Stimulated activated naive CD8-positive, alpha-beta T cell treated with anti-CD3 and anti-CD28 coated beads, Interleukin-15, Interleukin-2, amounts not matched to agents 100 U/mL and 50 U/mL, for 24 hours (primary cell): ENCODE measurements at places on chromosomes 5 and 9.

- DNase-seq = no peak
These were observed 121.8 kb downstream of the SEMA6A start for GRCh38 chr5:116452774-116453368.

DNA sequence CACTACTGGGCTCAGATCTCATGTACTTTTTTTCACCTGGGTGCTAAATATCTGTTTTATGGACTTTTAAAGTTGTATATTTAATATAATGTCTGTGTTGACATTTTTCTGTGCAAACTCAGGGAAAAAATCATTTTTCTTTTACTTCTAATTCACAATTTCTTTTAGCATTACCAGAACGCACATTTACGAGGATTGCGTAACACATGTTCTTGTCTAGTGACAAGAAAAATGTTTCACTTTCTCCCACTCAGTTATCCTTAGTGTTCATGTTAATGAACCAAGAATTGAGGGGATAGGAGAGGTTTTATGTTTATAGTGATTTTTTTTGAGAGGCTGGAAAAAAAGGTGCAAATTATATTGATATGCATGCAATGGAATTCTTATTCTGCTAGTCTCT, 86.3 kb upstream of the PJA2 start:
- DNase-seq = no peak

GRCh38 chr9:131490514-131490913, 12.2 kb upstream of the POMT1 start:
- no peak for DNase-seq

GRCh38 chr5:132947671-132948070, 15.8 kb downstream of the AFF4 start:
- no peak for DNase-seq

GRCh38 chr5:138245717-138246116, 28.7 kb downstream of the GFRA3 start:
- no peak for DNase-seq

DNA sequence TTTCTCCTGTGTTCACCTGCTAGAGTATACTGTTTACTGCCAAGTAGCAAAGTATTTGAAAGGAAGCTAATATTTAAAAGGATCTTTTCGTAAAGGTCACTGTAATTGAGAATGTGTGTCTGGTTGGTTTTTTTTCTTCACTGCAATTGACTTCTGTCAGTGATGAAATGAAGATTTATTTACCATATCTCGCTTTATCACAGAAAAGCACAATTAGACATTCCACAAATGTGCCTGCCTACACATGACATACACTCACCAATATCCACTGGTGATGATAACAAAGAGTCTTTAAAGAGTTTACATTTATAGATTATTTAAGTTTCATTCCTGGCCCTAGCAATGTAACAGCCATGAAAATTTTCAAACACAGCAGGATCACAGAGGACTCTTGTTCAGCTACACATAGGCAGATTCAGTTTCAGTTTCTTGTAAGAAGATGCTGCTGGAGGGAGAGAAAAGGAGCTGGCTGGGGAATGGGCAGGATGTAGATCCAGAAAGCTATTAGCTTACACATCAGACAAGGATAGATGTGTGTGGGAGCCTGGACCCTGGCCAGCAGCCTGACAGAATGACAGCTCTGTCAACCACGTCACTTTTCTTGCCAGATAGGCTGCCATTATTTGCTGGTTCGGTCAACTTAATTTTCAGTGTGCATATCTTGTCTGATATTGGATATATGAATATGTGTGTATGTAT, 104.0 kb downstream of the GDNF start:
- no peak for DNase-seq

DNA sequence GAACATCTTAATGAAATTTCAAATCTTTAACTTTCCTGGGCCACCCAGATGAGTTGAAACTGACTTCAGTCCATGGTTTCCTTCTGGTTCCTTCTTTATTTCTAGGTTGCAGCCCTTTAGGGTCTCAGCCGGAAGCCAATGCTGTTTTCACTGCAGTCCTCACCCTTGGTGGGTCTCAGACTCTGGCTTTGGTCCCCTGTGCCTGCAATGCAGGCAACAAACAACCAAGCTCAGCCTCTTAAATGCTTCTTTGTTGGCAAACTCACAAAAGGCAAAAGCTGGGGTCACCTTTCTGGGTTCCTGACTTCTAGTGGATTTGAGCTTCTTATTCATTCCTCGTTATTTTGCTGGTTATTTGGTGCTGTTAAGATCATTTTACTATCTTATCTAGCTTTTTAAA, 19.3 kb upstream of the APC start:
- no peak for DNase-seq

- DNase-seq = no peak
These were observed 109.0 kb downstream of the BAAT start for GRCh38 chr9:101275769-101276250.

DNA sequence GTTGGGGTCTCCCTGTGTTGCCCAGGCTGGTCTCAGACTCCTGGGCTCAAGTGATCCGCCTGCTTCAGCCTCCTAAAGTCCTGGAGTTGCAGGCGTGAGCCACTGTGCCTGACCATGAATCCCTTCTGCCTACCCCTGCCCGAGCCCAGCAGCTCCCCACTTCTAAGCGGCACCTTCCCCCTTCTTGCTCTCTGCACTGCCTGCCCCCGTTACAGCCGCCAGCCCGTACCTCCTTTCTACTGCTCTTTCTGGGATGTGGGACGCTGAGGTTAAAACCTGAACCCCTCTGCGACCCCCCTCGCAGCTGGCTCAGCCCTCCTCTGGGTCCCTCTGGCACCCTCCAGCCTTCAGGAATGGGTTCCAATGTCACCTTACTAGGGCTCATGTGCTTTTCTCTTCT, 249.6 kb downstream of the PBX3 start:
- no peak for DNase-seq

- no peak for DNase-seq
These were observed 4.2 kb downstream of the CTXN3 start for GRCh38 chr5:127652952-127653611.

DNA sequence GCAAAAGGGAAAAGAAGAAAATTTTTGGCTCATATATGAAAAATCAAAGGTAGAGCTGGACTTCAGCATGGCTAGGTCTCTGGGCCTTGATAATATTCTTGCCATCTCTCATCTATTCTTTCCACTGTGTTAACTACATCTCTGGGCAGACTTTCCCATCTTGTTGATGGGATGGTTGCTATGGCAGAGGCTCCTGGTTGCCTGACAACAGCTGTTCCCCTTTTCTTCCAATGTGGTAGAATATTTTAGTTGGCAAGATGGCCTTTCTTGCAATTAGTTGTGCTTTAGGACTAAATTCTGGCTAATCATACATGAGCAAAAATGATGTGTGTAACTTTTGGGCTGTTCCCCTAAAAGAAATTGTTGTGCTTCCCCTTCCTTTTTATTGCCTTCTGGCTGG, 40.2 kb upstream of the ARAP3 start:
- DNase-seq = no peak

DNA sequence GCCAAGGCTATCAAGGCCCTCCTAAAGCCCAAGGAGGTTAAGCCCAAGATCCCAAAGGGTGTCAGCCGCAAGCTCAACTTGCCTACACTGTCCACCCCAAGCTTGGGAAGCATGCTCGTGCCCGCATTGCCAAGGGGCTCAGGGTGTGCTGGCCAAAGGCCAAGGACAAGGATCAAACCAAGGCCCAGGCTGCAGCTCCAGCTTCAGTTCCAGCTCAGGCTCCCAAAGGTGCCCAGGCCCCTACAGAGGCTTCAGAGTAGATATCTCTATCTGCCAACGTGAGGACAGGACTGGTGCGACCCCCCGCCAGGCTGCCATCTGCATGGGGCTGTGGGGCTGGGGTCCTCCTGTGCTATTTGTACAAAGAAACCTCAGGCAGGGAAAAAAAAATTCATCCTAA, 3.3 kb downstream of the HOMER1 start:
- DNase-seq = no peak

- no peak for DNase-seq
These were observed 5.8 kb upstream of the ALDH1A1 start for GRCh38 chr9:72958485-72959281.

- no peak for DNase-seq
These were observed 2067.2 kb upstream of the C9orf72 start for GRCh38 chr9:29640507-29640906.

GRCh38 chr5:56389261-56389660, 156.1 kb upstream of the ANKRD55 start:
- no peak for DNase-seq

DNA sequence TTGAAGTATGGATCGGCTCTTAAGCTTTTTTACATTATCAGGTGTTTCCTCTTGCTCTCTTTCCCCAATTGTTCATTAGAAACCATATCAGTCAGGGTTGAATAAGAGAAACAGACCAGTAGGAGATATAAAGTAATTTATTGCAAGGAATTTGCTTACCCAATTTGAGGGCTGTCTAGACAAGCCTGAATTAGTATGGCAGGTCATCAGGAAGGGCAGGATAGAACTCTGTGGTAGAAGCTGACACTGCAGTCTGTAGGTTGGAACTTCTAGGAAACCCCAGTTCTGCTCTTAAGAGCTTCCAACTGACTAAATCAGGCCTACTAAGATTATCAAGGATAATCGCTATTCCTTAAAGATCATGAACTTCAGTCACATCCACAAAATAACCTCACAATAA, 24.3 kb downstream of the ISOC1 start:
- DNase-seq = no peak

GRCh38 chr5:77249475-77249874, 39.0 kb downstream of the PDE8B start:
- no peak for DNase-seq

- no peak for DNase-seq
These were observed 45.0 kb downstream of the SLC6A7 start for GRCh38 chr5:150234576-150235499.

DNA sequence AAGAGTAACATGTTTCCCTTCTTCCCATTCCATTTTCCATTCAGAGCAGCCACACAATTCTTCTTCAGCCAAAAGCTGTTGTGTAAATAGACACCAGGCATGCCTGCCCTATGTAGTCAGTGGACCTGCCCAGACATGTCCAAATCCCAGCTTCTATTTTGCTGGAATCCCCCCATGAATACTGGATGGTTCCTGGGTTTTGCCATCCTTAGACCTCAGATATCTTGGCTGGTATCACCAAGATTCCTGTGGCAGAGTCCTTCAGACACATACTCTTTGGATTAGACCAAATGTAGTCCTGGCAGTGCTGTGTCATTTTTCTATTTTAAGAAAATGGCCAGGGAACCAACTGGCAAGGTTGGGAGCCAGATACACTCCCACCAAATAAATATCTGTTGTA, 10.3 kb downstream of the FST start:
- DNase-seq = no peak

- DNase-seq = no peak
These were observed 18.0 kb upstream of the ENHO start for GRCh38 chr9:34540827-34541226.

DNA sequence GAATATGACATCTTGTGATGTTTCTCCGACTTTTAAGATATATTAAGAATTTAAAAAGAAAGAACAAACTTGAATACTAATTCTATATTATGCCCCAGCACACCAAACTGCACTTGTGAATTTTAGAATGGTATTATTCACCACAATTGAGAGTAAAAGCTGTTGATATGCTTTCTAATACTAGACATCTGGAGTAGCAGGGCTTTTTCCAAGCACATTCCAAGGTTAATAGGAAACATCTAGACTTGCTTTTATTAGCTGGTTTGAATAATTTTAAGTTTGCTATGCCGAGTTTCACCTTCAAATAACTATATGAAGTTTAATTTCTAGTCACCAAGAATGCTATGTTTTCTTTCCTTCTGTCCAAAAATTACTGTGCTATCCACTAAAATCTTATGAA, 13.5 kb downstream of the NREP start:
- no peak for DNase-seq

DNA sequence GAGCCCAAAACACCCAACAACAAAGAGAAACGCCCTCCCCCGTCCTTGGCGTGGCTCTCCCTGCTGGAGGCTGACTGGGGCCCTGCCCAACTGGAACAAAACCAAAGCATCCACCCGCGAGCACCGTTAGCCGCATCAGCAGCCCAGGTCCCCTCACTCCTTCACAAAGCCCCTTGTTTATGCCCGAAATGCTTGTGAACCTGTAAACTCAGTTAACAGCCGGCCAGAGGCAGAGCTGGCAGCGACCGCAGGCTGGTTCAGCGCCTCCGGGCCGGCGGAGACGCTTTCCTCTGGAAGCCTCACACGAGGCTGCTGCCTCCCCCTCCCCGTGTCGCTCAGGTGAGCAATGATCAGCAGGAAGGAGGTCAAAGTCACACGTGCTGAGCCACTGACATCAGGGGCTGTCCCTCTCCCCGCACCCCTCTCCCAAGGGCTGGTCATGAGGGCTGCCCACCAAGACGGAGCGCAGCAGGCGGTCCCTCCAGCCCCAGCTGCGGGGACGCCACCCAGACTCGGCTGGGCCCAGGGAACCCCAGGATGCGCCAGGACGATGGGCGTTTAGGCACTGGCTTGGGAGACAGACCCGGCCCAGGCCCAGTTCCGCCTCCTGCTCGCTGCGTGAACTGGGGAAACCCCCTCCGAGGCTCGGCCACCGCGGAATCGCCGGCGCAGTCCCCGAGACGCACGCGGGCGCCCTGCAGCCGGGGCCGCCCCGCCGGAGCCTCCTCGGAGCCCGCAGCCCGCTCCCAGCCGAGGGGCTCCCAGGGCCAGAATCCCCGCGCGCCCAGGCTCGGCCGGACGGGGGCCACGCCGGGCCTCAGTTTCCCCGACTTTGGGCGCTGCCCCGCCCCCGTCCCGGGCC, 563 bp downstream of the SNAPC4 start:
- peak; percentile 60 for DNase-seq

- no peak for DNase-seq
These were observed 96.3 kb upstream of the MEF2C start for GRCh38 chr5:88979244-88979643.

DNA sequence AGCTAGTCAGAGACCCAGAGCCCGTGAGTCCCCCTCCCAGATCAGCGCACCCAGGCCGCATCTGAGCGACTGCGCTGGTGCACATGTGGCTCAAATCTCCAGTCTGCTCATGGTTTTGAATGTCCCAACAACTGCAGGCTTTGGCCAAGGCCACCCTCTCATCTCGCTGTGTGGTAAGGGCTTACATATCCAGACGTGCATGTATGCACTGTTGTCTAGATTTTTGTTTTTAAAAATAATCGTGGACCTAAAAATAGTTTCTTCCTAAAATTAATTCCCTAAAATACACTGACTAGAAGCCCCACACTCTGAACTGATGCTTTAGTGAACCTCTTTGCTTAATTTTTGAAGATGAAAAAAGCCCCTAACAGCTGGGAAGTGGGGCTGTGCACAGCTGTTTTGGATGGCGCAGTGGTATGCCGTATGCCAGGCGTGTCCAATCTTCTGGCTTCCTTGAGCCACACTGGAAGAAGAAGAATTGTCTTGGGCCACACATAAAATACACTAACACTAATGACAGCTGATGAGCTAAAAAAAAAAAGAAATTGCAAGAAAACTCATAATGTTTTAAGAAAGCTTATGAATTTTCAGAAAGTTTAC, 143.0 kb upstream of the LHFPL2 start:
- DNase-seq = no peak
